Tibial nerve (tissue), 4 donors: ENCODE measurements at places on chromosomes 7 and 10. TPM values are rescaled to one million over a fixed set of nuclear protein-coding genes. Genes with fewer than 3 reads are reported as not detected.

DNA sequence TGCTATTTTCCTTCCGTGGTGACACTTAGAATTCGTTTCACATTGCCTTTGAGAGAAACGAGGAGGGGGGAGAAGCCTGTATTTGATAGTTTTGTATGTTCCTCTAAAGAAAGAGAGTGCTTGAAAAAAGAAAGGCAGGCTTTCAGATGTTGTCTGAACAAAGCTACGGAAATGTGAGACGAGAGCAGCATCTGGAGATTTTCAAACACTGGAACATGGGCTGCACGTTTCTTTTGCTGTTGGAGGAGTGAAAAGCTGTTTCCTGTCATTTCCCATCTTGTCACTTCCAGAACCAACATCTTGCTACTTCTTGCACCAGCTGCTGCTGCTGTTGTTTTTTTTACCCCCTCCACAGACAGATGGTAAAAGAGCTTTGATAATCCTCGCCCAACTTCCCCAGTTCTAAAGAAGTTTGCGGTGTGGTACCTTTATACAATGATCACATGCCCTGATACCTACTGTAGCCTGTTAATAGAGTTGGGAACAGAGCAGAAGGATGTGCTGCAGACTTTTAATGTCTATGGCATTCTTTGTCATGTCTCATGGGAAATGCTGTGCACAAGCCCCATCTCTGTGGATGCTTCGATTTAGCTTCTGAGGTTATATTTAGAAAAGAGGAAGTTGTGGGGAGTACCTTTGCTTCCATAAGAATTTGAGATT, 408.1 kb downstream of the AUTS2 start:
- DNase-seq, result no peak

Gene SPDYE9
- total RNA-seq, result not detected

Gene RP9
- 16.5 TPM for total RNA-seq

DNA sequence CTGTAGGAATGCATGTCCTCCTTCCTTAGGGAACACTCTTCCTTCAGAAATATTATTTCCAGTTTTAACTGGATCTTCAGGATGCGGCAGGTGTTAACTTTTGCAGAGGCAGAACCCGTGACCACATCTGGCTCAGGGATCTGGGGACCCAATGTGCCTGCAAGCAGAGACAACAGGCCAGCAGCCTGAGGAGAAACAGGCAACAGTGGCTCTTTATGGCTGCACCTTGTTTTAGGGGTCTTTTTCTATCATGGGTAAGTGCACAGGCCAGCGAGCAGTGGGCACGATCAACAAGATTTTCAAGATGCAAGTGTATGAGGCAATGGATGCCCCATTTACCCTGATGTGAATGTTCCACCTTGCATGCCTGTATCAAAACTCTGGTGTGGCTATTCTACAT, 497.5 kb upstream of the KLF6 start:
- DNase-seq, result no peak

- DNase-seq, result no peak
These were observed 261.2 kb upstream of the SEMA3A start for GRCh38 chr7:84455788-84456187.

Gene ADAM12
- total RNA-seq, result 1.5 TPM

DNA sequence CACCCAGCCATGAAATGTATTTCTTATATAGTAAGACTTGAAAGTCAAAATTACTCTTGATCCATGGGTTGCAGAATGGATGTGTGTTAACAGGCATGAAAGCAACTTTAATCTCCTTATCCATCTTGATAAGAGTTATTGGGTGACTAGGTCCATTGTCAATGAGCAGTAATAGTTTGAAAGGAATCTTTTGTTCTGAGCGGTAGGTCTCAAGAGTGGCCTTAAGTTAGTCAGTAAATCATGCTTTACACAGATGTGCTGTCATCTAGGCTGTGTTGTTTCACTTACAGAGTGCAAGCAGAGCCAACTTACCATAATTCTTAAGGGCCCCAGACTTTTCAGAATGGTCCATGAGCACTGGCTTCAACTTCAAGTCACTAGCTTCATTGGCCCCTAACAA, 51.2 kb downstream of the KIAA1549 start:
- no peak for DNase-seq

GRCh38 chr7:22858640-22859561, 36.3 kb upstream of the TOMM7 start:
- DNase-seq, result no peak

- no peak for DNase-seq
These were observed 1053.9 kb downstream of the CNTNAP2 start for GRCh38 chr7:147170341-147171012.

Gene TMEM236
- 1.8 TPM for total RNA-seq

Gene ASB15
- total RNA-seq, result not detected

DNA sequence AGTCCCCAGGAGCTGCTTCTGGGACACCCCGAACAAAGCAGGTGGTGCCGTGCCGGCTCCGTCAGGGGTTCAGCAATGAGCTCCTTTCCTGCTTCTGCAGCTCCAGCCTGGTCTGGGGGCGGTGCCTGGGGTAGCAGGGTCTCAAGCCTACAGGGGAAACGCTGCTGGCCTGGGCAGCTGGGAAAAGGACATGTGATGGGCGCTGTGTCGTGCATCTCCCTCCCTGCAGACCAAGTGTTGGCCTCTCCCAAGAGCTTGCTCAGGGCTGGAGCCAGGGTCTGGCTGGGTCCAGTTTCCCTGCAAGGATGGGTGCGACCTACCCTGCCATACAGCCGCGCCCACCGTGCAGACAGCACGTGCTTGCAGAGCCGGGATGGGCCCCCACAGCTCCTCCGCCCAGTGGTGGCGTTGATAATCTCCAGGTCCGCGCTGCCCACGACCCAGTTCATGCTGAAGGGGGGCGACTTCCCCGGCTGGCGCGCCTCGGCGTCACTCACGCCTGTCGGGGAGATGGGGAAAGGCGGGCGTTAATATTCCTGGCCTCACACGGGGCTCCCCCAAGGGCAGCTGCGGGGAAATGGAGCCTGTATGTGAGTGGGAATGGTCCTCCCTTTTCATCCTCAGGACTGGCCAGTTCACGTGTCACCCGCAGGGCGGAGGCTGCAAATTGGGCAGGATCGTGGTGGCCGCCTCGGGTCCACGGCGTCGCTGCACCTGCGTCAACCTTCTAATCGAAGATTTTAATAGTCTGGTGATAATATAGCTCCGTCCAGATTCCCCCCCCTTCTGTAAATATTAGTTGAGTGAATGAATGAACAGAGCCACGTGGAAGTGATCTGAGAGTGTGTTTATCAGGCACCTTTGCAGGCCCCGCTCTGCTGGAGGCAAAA, 128.6 kb downstream of the WDR37 start:
- DNase-seq, result no peak

Gene NPSR1
- total RNA-seq, result not detected

DNA sequence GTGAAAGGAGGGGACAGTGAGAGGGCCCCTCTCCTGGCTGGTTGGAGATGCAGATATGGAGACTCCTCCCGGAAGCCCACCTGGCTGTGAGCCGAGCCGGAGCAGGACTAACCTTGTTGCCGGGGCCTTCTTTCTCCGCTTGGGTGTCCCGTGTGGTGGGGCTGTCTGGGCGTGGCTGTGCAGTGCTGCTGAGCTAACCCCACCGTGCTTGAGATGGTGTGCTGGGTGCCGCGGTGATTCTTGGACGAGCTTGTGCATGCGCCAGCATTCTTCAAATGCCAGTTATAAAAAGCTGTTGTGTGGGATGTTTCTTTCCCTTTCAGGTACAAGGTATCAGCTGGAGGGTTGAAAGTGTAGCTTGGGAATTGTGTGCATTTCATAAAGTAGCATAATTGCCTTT, 48.8 kb downstream of the DAGLB start:
- DNase-seq, result no peak
